ENCODE measurements at places on chromosomes 16 and 17.

DNA sequence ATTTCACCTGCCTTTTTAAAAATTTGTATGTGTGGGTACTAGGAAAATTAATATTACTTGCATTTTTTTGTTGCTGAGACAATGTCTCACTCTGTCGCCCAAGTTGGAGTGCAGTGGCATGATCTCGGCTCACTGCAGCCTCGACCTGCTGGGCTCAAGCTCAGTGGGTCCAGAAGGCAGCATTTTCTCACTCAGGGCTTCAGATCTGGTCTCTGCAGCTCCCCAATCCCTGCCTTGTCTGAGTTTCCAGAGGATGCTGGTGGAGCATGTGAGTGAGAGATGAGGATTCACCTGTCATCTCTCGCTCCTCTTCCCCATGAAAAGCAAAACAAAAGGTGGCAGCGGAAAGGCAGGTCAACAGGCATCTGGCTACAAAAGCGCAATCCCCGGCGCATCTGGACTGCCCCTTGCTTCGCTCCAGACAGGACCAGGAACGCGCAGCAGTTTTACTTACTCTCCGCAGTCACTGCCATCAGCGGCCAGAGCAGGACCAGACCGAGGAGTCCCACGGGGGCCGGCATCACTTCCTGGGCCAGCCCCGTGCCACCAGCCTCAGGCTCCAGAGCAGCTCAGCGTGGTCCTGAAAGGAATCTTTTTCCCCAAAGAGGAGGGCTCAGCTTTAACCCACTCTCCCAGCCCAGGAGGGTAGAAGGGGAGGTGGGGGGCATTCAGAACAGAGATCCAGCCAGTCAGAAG is 59.9 kb downstream of the LITAF start:
- DNase-seq: no peak

DNA sequence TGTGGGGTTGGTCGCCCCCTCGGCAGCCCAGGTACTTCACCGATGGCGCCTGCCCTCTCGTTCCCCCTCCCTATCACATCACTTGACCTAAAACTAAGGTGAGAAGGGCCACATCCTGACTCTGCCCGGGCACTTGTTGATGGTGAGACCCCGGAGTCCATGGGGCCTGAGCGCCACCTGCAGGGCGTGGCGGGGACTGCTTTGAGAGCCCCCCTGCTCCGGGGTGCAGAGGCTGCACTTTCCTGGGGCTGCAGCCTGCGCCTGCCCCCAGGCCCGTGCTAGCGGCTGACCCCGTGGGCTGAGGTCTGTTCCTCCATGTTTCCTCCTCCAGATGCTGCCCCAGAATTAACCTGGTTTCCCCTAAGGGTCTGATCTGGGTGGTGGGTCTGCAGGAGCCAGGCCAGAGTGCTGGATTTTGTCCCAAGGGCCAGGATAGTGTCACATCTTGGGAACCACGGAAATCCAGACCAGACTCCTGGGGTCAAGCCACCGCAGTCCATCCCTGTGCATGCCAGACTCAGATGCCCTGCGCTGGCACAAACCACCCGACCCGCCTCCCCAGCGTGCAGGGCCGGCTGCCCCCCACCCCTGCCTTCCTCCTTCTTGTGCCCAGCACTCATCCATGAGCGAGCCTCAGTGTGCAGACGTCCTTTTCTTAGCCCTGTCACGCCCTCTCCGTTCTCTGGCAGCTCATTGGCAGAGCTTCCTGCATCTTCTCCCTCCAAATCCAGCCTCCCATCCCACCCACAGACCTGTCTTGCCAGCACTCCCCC is 2.7 kb downstream of the NDUFAF8 start:
- peak; percentile 51 for DNase-seq

GRCh38 chr16:56195151-56195550 is 3.9 kb downstream of the GNAO1 start:
- DNase-seq: no peak

DNA sequence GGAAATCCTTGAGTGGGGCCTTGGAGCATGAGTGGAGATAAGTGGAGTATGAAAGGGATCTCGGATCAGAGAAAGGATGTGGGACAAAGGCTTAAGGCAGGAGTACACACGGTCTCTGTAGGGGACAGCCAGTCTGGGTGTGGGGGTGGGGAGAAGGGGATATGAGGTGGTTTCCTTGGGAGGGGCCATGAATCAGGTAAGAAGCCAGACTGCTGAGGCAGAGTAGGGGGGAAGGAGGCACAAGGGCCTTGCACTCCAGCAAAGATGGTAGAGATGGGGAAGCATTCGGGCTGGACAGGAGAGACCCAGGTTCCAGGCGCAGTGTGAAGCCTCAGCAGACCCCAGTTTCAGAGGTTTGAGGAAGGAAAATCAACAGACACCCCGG is 1.6 kb downstream of the HSD11B2 start:
- DNase-seq: no peak

- no peak for DNase-seq
Observed at GRCh38 chr16:21987498-21987897, 13.4 kb downstream of the PDZD9 start.

DNA sequence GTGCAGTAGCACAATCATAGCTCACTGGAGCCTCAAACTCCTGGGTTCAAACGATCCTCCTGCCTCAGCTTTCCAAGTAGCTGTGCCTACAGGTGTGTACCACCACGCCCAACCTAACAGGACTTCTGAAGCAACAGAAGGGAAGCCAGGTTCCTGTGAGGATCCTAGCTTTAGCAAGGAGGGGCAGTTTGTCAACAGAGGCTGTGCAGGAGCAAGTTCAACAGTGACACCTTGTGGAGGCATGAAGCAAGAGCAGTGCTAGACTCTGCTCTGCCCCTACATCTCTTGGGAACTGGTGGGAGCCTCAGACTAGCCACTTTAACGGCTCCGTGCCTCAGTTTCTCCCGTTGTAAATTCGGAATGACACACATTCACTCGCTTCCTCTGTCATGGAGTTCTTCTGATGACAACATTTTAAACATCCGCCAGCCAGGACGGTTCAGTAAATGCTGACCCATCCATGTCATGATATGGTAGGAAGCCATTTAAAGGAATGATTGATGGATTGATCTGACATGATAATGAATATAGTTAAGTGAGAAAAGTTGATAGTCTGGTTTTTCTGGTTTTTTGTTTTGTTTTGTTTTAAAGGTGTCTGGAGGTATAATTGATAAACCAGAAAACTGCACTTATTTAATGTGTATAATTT is 218.7 kb downstream of the MRTFB start:
- DNase-seq: no peak

GRCh38 chr17:17305281-17305801 is 2.2 kb downstream of the NT5M start:
- DNase-seq: peak; percentile 57

GRCh38 chr16:75102595-75102994 is 14.0 kb downstream of the LDHD start:
- DNase-seq: no peak

DNA sequence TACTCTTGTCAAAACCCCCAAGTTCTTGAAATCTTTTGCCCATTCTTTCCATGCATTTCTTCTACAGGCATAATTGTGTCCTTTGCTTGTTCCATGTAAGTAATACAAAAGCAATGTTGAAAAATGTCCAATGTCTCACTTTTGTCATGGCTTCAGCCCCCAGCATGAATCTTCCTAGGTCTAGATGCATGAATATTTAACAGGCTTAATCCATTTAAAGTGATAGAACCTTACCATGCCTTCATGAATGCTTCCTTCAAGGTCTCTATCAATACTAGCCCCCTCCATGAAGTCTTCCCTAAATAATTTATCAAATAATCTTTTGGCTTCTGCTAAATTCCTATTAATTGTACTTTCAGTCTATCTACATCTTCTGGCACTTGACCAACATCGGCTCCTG is 46.1 kb upstream of the ANKFY1 start:
- no peak for DNase-seq

DNA sequence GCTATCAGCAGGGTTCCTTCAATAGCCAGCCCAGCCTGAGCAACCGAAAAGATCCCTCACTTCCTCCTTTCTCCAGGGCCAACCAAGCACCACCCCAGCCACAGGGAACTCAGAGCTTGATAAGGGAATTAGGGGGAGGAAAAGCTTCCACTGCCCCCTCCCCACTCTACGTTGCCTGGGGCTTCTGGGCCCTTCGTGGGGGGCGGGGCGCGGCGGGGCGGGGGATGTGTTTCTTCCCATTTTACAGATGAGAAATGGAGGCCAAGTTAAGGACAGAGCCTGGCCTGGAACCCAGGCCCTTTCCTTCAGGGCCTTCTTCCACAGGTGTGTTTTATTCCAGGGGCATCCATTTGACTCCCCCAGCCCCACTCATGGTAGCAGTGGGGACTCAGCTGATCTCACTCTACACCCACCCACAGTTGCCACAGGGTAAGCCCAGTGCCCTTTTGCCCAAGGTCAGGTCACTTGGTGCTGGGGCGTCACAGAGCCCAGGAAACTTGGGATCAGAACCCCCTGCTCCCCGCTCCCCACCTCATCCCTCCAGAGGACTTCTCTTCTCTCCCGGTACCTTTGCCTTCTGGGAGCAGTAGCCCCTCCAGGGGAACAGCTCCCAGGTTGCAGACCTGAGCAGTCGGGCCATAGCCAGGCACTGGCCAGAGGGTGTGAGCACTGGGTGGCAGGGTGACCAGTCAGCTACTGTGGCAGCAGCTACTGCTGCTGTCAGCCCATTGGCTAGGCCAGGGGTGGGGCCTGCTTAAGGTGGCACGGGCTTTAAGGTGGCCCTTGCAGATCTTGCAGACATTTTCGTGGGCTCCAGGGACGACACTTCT is at the start of gene LDHD:
LDHD (minus strand) TSS at position 700 of the 830 bp plus-strand sequence; CDS start at position 640, 60 bp downstream.
- peak; percentile 90 for DNase-seq

GRCh38 chr16:4886151-4886550 is 38.9 kb downstream of the UBN1 start:
- DNase-seq: no peak

- DNase-seq: peak; percentile 68
Observed at GRCh38 chr17:45640141-45640850, 143.8 kb upstream of the CRHR1 start.

DNA sequence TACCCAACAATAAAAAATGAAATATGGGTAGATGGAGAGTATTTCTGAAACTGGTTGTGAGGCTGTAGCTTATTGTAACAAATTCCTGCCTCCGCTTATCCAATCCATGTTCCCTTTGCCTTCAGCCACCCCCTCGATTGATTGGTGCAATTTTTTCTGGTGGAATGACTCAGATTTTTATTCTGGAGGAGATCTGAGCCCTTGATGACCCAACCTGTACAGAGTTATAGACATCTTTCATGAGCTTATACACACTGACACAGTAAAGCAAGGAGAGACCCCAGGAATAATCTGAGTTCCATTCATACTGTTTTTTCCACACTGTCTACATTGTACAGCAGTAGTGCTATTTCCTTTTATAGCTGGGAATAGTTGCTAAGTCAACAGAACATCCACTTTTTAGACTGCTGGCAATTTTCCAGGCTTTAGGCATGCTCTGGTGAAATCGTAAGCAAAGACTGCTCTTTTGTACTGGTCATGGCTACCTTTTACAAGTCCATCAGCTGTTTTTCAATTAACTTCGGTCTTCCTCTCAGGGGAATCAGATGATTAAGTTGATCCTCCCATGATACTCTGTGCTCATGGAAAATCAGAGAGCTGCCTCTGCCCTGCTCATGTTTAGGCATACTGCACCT is 30.1 kb downstream of the CCL4 start:
- peak; percentile 34 for DNase-seq

DNA sequence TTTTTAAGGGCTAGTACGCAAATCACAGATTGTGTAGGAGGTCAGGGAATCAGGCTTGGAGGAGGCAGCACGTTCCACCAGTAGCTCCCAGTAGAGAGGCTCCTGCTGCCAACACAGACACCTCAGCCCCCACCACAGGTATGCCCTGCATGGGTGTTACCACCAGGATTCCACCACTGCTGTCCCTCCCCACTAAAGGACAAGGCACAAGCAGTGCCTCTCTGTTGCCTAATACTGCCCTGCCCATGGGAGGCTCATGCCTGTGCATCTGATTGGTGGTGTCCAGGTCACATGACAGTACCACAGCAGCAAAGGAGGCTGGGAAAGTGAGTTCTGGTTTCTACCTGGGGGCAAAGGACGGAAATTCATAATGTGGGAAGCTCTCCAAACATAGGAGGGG is 33.6 kb upstream of the CACNG4 start:
- no peak for DNase-seq

DNA sequence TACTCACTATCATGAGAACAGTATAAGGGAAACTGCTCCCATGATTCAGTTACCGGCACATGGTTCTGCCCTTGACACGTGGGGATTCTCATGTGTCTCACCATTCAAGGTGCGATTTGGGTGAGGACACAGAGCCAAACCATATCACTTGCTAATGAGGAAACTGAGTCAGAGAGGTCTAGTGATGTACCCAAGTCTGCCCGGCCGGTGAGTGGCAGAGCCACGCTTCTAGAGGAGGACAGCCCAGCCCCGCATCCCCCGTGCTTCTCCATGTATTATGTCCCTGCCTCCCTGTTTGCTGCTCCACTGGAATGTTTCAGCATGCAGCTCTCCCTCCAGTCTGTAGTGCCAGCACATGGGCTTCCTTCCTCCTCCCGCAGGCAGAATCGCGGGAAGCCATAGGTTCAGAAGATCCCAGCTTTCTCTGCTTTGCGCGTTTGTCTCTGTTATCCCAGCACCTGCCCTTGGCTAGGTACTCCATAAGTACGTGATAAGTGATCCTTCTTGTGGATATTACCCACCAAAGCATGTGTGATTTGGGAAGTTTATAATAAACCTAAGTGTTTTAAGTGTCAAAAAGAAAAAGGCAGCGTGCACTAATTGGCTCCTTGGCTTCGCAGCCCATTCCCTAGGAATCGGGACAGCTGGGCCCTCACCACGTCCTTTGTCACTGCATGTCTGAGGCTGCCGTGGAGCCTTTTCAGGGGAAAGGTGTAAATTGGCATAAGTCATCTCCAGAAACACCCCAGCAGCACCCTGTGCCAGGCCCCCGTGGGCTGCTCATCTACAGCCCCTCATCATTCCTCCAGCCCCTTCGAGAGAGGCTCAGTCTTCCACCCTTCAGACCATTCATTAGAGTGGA is 103.8 kb downstream of the CLEC16A start:
- DNase-seq: no peak

DNA sequence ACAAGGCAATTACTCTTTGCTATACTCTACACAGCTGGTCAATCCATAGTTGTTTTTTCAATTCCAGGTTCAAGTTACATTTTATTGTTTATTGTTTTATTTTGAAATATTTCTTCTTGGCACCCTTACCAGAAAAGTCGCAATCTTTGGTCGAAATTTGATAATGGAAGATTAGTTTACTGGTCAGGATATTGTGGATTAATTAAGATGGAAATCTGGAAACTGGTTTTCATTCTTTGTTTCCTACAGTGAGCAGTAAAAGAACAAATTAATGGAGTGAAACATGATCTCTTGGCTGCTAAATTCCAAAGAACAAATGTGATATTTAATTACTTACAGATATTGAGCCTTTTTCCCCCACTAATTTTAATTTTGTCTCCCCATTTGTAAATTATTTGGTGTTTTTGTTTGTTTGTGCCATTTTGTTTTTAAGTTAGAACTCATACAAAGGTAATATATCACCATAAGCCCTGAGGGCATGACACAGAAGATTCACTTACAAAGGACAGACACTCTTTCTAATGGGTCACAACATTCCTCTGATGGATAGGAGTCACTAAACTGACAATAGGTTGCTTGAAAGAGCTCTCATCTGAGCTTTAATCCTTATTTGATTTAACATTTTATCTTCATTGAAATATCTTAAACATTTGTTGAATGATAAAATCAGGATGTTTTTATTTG is 700.2 kb downstream of the KCNJ2 start:
- no peak for DNase-seq
